ENCODE measurements at places on chromosomes 5 and 9.

- no peak for DNase-seq
Observed at GRCh38 chr9:76266649-76267283, 127.5 kb downstream of the RFK start.

DNA sequence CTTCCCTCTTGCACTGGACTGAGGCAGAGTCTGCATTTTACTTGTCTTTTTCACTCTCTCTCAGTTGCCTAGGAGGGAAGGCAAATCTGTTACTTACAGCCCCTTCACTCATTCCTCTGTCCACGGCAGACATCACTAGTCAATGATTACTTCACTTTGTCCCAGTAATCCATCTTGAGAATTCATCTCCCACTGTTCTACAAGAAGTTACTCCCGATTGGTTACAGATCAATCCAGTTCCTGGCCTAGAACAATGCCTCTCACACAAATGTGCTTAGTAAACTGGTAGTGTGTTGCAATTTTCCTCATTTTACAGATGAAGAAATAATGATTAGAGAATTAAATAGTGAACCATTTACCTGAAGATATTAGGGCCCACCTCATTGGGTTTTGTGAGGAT lies 49.7 kb upstream of the SPATA31D4 start:
- no peak for DNase-seq

DNA sequence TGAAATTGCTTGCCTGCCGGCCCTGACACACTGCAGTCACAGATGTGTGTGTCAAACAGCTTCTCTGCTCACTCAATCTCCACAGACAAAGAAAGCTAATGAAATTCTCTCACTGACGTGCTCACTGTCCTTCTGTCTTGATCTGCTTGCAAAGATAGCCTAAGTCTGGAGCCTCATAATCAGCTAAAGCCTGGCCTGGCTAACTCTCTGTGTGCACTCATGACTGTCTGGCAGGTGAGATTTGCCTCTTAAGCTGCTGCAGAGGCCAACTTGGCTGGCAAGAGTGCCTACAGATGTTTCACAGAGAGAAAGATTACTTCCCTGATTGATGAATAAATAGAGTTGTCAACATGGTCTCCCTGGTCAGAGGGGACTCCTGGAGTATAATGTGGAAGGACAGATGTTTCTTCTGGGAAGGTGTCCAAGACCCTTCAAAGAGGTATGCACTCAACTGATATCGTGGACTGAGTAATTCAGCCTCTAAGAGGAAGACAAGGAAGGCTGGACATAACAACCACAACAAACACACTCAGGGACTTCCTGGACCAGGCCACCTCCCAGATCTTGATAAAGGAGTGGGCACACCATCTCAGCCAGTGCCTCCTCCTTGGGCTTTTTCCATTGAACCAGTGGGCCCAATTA lies 362.0 kb downstream of the SPOCK1 start:
- DNase-seq: no peak

DNA sequence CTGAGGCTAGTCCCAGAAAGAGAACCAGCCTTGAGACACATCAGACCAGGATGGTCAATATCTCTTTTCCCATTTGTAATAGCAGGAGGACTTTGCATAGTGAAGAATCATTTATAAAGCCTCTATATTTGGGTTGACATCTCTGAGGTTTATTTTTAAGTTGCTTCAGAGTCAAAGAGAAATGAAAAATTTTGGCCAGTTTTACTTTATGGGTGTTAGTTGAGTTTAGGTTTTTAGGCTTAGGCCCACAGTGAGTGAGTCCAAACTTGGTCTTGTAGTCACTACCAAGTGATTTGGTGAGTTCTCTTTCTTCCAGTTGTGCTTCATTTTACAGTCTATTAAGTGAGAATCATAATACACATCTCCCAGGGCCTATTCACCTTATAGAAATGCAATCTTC lies 5.3 kb upstream of the MEF2C start:
- DNase-seq: no peak

DNA sequence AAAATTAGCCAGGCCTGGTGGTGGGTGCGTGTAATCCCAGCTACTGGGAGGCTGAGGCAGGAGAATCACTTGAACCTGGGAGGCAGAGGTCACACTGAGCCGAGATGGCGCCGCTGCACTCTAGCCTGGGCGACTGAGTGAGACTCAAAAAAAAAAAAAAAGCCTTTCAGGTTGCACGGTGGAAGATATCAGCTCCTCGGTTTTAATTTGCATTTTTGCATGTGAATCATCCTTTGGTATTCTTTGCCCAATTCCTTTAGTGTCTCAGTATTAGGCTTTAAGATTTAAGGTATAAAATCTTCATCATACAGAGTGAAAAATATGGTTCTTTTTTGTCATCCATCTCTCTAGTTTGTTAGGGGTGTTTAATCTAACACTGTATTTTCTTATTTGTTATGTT lies 173.6 kb upstream of the S1PR3 start:
- DNase-seq: peak; percentile 48

GRCh38 chr5:104635227-104635626 lies 1072.6 kb upstream of the NUDT12 start:
- peak; percentile 56 for DNase-seq

GRCh38 chr5:69493396-69494133 lies 975 bp downstream of the OCLN start:
- no peak for DNase-seq

DNA sequence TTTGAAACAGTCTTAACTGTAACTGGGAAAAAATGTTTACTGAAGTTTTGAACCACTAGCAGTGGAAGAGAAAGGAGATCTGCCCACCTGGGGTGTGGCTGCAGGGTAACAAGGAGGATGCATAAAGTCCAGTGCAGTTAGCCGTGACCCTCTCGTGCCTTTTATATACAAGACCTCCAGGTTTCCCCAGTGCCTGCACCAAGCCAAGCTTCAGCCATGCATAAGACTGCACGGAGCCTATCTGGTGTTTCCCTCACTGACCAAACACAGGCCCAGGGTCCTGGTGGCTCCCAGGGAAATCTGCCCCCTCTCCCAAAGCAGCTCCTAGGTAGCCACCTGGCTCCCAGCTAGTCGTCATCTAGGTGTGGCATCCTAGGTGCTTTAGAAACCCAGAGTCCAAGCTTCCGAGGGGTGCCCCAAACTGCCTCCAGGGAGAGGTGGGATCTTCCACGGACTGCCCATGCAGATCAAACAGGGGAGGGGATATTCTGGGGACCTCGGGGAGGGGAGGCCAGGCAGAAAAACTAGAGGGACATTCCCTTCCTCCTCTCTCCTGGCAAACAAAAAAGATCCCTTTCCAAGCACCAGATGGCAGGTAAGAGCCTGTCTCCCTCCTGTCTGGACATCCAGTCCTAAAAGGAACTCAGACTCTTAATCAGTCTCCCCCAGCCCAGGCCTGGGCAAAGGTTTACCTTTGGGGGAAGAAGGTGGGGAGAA lies 2.7 kb downstream of the SHB start:
- no peak for DNase-seq
